ENCODE measurements at places on chromosomes 11 and 22.

- DNase-seq: no peak
Measured at GRCh38 chr11:14306481-14306880, 52.5 kb downstream of the RRAS2 start.

DNA sequence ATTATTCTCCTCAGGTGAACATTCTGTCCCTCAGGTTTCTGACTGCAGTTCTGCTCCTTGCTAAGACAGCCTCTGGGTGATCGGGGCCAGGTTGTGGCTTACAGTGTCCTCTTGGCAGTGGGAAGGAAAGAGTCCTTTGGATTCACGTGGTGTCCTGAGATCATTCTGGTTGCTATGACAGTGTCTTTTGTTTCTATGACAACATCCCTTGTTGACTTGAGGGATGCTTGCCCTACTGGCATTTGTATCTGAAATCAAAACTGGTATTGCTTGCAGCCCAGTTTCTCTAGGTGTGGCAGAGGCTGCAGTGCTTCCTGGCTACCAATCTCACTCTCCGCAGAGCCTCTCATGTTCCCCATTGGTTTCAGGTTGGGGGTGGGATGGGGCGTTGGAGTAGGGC lies 151.8 kb upstream of the CCDC90B start:
- DNase-seq: no peak

DNA sequence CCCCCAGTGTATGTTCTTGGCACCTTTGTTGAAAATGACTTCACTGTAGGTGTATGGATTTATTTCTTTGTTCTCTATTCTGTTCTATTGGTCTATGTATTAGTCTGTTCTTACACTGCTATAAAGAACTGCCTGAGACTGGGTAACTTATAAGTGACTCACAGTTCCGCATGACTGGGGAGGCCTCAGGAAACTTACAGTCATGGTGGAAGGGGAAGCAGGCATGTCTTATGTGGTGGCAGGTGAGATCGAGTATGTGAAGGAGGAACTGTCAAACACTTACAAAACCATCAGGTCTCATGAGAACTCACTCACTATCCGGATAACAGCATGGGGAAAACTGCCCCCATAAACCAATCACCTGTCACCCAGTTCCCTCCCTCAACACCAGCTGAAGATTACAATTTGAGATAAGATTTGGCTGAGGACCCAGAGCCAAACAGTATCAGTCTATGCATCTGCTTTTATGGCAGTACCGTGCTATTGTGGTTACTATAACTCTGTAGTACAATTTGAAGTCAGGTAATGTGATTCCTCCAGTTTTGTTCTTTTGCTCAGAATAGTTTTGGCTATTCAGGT lies 836.2 kb downstream of the DLG2 start:
- DNase-seq: no peak

DNA sequence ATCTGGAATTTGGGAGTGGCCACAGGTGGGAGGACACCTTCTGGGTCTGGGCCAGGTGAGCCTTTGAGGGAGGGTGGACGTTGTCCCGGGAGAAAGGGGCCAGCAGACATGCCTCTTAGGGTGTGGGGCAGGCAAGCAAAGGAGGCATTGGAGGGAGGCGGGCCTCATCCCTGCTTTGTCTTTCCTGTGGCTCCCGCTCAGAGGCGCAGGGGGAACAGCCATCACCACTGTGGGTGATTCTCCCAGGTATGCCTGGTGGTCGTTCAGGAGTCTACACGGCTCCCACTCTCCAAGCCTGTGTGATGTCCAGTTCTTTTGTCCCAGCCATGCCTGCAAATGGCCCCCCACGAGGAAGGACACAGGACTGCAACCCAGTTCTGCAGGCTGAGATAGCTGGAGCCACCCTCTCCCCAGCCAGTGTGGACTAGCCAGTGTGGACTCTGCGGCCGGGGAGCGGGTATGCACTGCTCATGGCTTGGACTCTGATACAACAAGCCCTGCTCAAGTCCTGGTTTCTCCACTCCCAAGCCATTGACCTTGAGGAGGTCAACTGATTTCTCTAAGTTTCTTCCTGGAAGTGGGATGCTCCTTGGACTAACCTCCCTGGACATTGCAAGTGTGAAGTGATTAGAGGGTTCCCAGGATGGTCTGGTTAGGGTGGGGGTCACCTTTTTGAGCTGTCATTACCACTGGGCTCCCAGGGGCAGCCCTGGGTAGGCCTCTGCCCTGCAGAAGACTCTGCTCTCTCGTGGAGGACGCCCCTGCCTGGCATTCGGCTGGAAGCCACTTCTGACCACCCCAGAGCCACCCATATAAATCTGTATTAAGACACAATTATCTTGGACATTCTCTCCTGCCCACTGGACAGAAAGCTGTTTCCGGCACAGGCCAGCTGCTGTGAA lies 1151.2 kb downstream of the BRD1 start:
- DNase-seq: no peak

- no peak for DNase-seq
Measured at GRCh38 chr11:74642912-74643311, 50.5 kb downstream of the POLD3 start.

- no peak for DNase-seq
Measured at GRCh38 chr11:66362481-66363147, 8.9 kb downstream of the SLC29A2 start.

GRCh38 chr11:132184079-132184478 lies 813.7 kb downstream of the NTM start:
- DNase-seq: no peak

DNA sequence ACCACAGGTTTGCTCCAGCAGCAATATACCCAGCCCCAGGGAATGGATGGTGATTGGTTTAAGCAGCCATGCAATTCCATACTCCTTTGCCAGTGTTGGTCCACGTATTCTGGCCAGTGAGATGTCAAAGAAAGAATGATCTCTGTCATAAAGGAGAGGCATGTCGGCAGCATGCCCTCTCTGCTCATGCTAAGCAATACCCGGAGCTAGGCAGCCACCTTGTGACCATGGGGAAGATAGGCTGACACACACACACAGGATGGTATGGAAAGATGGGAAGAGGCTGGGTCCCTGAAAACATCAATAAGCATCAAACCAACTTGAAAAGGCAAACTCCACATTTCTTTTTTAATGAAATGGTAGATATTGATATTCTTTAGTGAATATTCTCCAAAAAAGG lies 5.1 kb downstream of the ABCC8 start:
- DNase-seq: no peak

- peak; percentile 54 for DNase-seq
Measured at GRCh38 chr11:65506772-65507505, 8.1 kb downstream of the MALAT1 start.

DNA sequence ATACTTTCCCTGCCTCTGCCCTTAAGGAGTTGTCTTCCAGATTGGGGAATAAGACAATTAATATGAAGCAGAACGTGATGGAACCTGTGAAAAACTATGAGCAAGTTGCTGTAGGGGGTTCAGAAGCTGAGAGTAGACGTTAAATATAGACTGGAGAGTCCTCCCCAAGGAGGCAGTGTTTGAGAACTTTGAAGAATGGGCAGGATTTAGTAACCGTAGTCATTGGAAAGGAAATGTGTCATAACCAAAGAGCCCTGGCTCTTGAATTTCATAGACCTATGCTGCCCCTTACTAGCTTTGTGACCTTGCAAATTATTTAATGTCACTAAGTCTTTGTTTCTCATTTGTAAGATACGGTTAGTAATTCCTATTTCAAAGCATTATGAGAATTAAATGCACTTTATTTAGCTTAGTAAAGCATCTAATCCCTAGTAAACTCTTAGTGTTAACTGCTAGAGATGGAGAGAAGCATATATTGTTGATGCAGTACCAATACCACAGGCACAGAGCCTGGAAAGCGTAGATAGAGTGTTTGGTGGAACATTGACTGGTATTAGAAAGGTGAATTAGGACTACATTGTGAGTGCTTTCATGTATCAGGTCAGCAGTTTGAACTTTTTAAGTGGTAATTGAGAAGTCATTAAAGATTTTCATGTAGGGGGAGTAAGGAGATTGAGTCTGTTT lies 54.1 kb downstream of the MCAM start:
- DNase-seq: no peak

GRCh38 chr22:48761546-48761945 lies 1066.1 kb downstream of the BRD1 start:
- DNase-seq: no peak

DNA sequence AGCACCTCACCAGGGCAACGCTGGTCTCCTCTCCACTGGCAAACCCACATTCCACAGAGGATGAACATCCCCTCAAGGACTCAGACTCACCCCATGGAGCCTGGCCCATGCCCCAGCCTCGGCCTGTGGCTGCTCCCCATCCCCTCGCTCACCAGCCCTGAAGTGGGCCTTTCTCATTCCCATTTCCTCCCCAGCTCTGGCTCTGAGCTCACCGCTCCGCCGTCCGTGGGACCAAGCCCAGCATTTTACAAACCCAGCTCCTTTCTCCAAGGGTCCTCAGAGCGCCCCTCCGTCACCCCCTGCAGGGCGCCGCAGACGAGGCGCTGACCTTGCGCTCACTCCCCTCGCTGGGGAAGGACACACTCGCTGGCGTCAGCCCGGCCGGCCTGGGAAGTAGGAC lies 6.9 kb upstream of the IGF2 start:
- no peak for DNase-seq

DNA sequence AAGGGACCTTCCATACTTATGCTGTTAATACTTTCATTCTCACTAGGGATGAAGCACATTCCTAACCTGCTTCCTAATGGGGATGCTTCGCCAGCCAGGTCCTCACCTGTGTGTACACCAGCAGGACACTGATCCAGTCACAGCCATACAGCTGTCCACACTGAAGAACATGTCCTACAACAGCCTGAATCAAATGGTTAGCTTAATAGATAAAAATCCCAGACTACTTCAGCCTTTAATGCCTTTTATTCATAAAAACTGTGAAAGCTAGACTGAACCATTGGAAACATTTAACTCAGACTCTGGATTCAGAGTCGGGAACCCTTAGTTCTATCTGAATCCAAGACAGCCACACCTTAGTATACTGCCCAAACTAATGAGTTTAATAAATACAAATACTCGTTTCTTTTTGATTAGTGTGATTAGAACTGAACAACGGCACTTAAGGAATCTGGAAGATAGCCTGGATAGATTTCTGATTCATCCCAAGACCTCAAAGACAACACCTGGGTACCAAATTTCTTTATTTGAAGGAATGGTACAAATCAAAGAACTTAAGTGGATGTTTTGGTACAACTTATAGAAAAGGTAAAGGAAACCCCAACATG lies 3.3 kb downstream of the FTH1 start:
- no peak for DNase-seq

- DNase-seq: no peak
Measured at GRCh38 chr11:69791276-69792180, 16.4 kb upstream of the FGF4 start.

DNA sequence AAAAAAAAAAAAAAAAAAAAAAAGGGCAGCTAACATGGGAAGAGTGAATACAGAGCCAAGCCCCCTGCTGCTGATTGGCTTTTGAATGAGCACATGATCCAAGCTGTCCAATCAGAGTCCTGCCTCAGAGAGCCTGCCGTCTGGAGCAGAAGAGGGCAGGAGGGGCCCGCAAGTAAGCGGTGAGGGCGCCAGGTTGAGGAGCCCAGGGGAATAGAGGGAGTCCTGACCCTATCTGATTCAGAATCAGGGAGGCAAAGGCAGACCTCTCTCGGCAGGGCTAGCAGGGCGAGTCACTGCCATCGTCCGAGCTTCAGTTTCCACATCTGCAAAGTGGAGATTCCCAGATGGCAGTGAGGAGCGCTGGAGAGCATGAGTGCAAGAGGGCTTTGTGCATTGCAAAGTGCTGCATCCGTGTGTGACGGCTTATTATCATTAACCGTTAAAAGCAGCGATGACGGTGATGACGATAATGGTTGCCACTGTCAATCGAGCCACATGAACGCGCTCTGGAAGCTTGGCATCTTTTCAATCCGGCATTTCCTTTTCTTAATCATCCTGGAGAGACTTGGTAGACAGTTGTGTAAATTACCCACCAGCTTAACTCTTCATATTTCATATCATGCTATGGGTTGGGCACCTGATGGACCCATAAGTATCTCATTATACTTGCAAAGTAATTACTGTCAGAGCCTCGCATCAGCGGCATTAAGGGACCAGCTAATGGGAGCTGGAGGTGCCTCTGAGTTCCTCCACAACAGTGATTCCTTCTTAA lies 68.6 kb upstream of the ATXN10 start:
- no peak for DNase-seq
